ENCODE measurements at places on chromosomes 5 and 9.

- DNase-seq: no peak
Observed at GRCh38 chr5:180358694-180359093, 5.6 kb upstream of the GFPT2 start.

GRCh38 chr5:59019078-59019477 is 436.2 kb downstream of the RAB3C start:
- no peak for DNase-seq

DNA sequence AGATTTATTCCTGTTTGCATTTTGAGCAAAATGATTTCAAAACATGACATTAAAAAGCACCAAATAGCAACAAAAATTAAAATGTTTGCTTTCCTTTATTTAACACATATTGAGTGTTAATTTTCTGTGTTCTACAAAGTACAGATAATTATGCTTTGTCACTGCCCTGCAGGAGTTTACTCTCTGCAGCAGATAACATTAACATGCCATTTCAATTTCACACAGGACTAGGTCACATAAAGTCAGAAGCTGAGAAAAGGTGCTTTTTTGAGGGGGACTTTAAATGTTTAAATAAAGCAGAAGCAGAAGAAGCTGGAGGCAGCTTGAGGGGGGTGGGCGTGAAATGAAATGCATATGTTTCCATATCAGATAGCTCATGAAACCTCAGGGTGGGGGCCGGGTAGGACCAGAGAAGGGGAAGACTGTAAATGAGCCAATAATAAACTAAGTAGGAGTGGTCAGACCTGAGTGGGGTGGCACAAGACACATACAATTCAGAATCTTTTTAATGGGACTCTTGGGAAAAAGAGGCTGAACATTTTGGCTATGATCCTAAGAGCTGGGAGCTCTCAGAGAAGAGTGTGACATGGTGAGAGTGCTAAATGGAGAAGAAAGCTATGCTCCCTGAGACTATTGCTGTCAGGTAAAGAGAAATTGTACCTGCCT is 387.5 kb downstream of the FAM170A start:
- no peak for DNase-seq

DNA sequence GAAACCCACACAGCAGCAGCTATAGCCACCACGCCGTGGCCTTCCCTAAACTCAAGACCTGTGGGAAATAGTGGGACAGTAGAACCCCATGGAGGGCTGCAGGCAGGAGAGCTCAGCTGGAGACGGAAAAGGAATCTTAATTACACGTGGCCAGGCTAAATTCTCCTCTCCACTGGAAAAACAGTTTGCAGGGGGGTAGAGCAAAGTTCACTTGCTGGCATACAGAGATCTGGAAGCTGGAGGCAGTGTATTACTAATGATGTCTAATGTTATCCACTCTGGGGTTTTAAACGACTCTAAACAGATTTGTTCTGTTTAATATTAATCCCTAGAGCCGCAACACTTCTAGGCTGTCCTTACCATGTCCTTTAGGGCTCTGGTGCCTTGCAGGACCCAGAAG is 257.1 kb downstream of the SAXO1 start:
- no peak for DNase-seq

DNA sequence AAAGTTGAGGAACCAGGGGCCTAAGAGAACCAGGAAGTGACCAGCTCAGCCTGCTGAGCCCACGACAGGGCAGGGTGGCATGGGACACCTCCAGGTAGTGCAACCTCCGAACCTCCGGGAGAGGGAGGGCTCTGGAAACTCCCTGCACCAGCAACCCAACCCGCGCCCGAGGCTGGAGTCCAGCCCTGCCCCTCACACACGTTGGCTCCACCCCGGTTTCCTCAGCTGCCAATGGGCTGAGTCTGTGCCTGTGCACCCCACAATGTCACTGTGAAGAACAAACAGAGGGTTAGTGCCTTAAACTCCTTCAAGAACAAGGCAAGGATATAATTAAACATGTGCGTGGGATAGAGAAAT is 17.0 kb upstream of the UNC5A start:
- peak; percentile 52 for DNase-seq

- DNase-seq: peak; percentile 34
Observed at GRCh38 chr5:129460936-129461710, 1.0 kb downstream of the ADAMTS19 start.

- DNase-seq: no peak
Observed at GRCh38 chr9:133207021-133207531, 2.0 kb downstream of the OBP2B start.

DNA sequence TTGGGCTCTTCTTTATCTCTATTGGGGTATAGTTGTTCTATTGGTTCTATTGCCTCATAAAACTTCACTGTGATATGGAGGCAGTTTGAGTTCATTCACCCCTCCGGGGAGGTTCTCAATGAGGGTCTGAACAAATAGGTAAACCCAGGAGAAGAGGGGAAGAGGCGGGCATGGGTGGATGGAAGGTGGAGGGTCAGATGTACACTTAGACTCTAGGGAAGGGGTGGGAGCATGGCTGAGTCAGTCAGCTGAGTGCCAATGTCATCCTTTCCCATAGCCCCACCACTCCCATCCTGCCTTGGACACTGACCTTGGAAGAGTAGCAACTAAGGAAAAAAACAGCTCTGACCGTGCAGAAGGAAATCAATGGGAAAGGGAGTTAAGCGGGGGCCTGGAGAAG is 9.9 kb upstream of the FABP6 start:
- DNase-seq: no peak

DNA sequence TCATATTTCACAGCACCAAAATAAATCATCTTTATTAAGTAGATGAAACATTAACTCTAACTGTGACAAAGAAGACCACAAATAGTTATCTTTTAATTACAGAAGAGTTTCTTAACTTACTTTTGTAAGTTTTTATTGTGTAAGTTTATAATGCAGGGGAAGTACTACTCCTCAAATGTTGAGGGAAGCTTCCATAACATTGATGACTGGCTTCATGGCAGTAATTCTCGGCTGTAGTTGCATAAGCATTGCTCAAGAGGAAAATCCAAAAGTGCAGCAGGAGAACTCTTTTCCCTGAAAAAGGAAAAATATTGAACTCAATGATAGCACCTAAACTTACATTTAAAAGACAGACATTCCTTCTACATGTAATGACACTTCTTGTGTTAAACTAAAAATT is 4.6 kb downstream of the TSLP start:
- no peak for DNase-seq

DNA sequence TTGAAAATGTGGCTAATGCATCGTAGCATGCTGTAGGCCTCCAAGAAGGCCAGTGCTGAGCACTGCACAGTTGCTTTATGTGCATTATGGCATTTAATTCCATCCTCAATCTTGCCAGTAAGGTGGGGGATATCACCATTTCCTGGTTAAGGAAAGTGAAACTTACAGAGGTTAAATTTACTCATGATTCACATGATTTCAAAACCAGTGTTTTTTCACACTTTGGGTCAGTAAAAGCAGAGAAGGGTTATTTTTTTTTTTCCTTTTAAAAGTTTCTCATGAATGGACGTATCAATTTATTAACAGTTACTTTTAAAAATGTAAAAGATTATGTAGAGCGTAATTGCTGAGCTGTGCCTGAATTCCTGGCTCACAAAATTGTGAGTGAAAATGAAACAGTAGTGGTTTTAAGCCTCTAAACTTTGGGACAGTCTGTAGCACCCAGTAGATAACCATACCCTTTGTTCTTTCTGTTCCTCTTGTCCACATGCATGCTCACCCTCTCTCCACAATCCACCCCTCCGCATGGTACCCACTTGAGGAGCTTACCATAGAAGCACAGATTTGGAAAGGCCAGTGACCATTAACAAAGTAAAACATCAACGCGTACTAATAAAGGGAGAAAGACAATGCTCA is 21.2 kb downstream of the MAST4 start:
- no peak for DNase-seq

Data from putamen (tissue), 1 donor.